T-helper 22 cell (primary cell): ENCODE measurements at places on chromosomes 5 and 9.

- no peak for DNase-seq
Observed at GRCh38 chr5:65588694-65589093, 25.6 kb downstream of the PPWD1 start.

- DNase-seq = no peak
Observed at GRCh38 chr5:14265570-14265969, 122.4 kb downstream of the TRIO start.

DNA sequence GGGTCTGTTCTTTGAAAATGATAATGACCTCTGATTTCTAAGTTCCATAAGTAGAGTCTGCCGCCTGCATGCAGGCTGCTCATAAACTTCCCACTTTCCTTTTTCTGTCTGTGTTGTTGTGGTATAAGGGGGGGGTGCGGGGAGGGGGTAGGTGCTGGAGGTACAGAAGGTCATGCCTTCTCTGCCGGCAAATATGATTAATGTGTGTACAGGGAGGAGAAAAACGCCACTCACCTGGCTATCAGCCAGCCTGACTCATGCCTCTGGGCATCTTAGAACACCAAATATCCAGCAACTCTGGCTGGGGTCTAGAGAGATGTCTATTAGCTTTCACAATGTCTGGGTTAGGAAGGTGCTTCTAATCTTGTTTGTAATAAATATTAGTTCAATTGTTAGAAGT lies 128.3 kb downstream of the EFNA5 start:
- no peak for DNase-seq

- DNase-seq = no peak
Observed at GRCh38 chr9:70484232-70485130, 70.0 kb upstream of the KLF9 start.

DNA sequence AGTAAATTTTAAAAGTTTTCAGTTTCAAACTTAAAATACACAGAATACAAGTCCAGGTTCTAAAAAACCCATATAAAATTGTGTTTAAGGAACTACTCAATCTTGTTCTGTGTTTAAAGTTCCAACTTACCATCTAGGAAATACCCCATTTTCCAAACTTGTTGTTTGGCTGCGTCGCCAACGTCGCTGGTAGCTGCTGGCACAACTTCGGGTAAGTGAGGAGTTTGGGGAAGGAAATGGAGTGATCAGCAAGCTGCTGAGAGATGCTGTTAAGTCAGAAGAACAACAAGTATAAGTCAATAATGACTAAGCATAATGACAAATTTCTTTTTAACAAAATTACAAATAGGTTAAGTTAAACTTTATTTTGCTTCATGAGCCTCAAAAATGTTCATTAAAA lies 71.3 kb upstream of the RAPGEF6 start:
- no peak for DNase-seq

DNA sequence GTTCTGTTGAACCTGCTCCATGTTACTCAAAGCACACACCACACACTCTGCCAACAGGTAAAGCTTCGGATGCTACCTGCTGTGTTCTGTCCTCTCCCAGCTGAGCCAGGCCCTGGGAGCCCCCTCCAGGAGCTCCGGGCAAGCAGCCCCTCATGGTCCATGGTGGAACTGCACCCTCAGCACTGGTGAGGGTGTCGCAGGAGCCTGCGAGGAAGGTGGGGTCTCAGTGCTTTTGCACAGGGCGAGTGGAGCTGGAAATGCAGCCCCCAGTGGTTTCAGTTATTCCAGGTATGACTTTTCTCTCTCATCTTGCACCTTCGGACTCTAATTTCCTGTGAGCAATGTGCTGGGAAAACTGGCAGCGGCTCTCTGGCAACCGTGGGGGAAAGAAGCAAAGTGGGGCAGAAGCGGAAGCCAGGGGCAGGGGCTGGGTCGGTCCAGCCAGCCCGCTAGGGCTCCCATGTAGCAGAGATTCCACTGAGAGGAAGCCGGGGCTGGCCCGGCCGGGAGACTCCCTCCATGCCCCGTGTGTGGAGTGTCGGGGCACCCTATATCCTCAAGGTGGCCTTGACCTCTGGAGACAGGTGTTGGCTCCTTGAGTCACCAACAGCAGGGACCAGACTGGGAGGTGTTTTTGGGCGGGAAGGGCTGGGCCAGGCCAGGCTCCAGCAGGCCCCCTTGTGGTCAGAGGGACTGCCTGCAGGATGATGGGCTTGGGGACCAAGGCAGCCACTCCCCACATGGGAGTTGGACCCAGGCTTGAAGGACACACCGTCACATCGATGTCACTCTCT lies 75.6 kb upstream of the PRSS3 start:
- no peak for DNase-seq

- DNase-seq = no peak
Observed at GRCh38 chr5:178738520-178738919, 8.1 kb upstream of the ZNF354A start.

DNA sequence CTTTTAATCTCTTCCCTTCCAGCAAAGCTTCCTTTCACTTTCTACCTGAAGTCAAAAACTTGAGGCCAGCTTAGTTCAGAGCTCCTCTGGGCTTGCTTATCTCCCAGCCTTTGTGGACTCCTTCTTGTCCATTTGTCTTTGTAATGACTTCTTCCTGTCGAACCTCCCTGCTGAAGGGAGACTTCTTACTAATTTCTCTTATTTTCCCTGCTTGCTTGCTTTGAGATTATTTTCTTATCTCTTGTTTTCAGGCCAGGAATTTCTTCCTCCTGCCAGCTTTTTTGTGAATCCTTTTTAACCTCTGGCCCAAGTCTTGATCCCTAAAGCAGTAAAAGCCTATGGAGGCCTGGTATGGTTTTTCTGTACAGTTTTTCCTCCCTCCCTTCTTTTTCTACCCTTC lies 46.8 kb upstream of the DHFR start:
- no peak for DNase-seq
